ENCODE measurements at places on chromosomes 6 and 20.

DNA sequence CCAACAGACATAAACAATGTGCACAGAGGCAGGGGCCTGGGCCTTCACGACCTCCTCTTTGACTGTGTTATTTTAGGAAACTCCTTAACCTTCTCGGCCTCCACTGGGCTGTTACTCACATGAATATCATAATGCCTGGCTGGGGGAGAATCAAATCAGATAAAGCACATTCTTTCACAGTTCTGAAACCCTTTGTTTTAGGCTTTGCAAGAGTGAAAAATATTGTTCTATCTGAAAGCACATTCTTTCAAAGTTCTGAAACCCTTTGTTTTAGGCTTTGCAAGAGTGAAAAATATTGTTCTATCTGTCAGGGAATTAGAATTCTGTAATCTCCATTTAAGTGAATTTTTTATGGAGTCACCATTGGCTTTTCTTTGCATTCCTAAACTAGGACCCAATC, 50.7 kb upstream of the SYNDIG1 start:
- no peak for DNase-seq

- no peak for DNase-seq
These were observed 36.4 kb downstream of the DACT2 start for GRCh38 chr6:168282985-168283685.

DNA sequence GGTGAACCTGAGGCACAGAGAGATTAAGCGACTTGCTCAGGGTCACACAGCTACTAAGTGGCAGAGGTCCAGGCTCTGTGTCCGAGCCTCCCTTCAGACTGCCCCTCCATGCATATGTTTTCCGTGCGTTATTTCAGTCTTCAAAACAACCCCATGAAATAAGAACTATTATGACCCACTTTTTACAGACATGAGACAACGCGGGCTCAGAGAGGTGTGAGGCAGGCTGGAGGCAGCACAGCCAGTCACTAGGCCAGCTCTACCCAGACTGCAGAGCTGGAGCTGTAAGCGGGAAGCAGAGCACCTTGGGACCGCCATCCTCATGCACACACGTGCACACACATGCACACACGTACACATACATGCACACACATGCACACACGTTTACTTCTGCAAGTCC, 62.3 kb downstream of the PSMG4 start:
- no peak for DNase-seq

GRCh38 chr6:116289876-116290275, 10.1 kb upstream of the TSPYL1 start:
- DNase-seq, result no peak
